H7 (cell line): ENCODE measurements at places on chromosomes 7 and 10.

GRCh38 chr7:103932389-103932788 lies 57.1 kb downstream of the RELN start:
- peak; percentile 4 for DNase-seq

- DNase-seq, result peak; percentile 47
These were observed 58.6 kb upstream of the EBF3 start for GRCh38 chr10:130022511-130023299.

DNA sequence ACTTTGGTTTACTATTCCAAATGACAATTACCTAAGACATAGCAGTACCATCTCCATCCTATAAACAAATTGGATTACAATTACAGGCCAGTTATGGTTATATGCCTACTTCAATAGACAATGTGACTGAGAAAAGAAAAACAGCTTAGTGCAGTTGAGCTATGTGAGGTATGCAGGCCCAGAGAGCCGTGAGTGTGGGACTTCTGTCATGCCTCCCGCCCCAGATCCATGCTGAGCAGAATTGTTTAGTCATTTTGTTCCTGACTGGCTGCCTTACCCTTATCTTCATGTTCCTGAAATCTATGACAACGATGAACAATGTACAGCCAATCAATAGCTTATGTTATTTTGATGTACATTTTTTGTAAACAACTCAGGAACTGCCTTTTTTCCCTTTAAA lies 21.7 kb downstream of the LARP4B start:
- peak; percentile 55 for DNase-seq

- DNase-seq, result peak; percentile 69
These were observed 43.4 kb downstream of the MYOF start for GRCh38 chr10:93438613-93439253.
